Activated CD4-positive, alpha-beta T cell treated with anti-CD3 and anti-CD28 coated beads for 36 hours (primary cell): ENCODE measurements at places on chromosomes 5 and 9. TPM values are rescaled to one million over a fixed set of nuclear protein-coding genes. Genes with fewer than 3 reads are reported as not detected.

The LCN9 gene
- total RNA-seq = not detected

The BSPRY gene
- 6.6 TPM for total RNA-seq

The HAVCR1 gene
- total RNA-seq = 0.65 TPM

The ARL14EPL gene
- not detected for total RNA-seq

The TBC1D13 gene
- 14.0 TPM for total RNA-seq

The CD74 gene
- total RNA-seq = 217 TPM

The FBP2 gene
- total RNA-seq = not detected

The SWI5 gene
- 14.1 TPM for total RNA-seq

The TOPORS gene
- 18.9 TPM for total RNA-seq

The FGF1 gene
- not detected for total RNA-seq

The GADD45G gene
- 1.2 TPM for total RNA-seq

The BHMT gene
- total RNA-seq = not detected

The MARVELD2 gene
- total RNA-seq = 0.30 TPM

The PAIP1 gene
- total RNA-seq = 51.7 TPM

The ANXA1 gene
- 26.0 TPM for total RNA-seq

The BTNL3 gene
- total RNA-seq = not detected

- DNase-seq = no peak
Observed at GRCh38 chr5:175614223-175614815, 43.6 kb upstream of the HRH2 start.

GRCh38 chr9:87844506-87844905 lies 38.2 kb upstream of the SPATA31E1 start:
- DNase-seq = no peak

DNA sequence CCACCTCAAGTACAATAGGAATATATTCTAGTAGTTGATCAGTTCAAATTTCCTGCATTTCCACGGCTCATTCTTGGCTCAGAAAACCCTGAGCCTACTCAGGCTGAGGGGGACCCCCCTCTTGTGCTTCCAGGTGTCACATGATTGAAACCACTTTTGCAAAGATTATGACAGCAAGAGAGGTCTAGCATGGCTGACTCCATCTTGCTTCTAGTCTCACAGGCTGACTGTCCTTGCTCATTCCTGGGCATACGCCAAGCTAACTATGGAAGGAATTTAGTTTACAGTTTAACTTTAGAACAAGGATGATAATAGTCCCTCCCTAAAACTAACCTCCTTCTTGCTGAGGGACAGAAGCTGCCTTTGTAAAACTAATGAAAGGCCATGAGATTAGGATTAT lies 154.1 kb downstream of the SNX18 start:
- no peak for DNase-seq

DNA sequence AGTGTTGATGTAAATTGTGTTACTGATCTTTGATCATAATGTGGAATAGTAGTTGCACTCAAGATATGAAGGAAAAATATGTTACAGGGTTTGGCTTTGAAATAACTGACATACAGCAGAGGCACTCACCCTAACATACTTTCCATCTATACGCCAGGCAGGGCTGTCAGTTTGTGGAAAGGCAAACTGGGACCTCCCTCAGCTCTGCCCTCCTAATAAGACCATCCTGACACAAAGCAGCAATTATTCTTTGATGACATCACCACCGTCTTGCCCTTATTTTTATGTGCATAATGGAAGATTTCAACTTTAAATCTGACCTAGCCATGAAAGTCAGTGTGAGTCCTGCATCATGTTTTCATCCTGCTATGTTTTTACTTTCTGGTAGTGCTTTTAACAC lies 42.9 kb downstream of the ITGA1 start:
- DNase-seq = no peak

DNA sequence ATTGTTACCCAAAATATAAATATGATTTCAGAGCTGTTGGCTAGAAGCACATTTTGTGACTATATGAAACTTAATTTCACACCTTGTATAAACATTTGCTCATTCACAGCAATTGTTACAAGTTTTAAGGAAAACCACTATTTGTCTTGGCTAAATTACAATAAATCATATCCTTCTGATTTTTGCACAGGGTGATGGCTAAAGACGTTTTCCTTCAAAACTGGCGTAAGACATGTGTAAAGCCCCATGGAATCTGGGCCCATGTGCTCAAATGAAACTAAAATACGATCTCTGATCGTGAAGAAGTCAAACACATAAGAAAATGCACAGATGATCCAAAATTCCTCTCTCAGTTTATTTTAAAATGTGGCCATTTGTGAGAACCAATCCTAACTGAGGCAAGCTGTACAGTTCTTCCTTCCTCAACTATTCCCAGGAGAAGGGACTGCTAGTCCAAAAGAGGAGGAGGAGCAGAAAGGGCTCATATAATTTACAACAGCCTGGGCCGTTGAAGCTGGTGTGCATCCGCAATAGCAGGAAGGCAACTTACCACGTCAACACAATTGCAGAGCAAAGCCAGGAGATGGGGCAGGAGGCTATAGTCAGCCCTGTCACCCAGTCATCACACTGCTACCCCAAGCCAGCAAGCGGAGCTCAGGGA lies 98.4 kb downstream of the MED27 start:
- no peak for DNase-seq

GRCh38 chr5:129541051-129541450 lies 81.0 kb downstream of the ADAMTS19 start:
- DNase-seq = no peak

DNA sequence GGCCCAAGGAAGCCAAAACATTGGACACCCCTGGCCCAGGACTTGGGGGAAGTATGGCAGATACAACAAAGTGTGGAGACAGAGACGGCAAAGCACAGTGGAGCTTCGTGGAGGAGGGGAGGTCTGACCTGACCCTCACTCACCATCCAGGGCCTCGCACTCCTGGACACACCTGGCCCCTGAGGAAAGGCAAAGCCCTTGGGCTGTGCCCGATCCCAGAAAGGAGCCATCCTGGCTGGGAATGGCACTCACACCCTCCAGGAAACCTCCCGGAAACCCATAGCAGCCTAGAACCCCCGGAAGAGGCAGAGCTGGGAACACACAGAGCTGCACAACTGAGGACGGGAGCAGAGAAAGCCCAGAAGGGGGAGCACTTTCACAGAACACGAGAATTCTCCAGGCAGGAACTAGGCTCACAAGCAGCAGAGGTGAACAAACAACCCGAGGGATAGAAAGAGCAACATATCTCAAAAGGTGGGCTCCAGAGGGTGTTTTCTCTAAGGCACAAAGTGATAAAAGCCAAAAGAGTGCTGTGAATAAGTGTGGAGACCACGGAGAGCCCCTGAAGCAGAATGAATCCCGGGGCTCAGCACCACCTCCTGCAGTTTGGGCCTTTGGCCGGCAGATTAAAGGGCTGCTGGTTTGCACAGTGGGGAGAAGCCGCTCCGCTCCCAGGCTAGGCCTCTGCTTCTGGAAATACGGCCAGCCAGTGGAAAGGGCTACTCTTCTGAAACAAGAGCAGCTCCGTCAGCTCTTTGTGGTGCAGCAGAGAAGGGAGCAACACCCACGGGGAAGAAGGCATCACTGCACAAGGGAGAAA lies 108.2 kb downstream of the UBE2R2 start:
- DNase-seq = peak; percentile 55

DNA sequence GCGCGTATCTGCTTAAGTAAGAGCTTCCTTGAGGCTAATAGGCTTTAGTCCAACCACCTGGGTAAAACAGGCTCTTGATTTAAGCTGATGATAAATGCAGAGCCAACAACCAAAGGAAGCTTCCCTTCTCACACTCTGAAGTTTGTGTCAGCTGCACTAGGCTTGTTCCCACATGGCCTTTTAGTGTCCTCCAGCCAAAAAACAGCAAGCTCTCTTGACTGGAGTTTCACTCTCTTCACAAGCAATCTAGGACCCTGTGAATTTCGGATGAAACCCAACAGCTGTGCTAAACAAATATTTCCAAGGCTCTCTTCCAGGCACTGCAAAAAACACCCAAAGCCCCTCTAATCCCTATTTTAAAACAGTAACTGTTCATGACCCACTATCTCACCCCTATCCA lies 63.9 kb downstream of the SAXO1 start:
- DNase-seq = no peak

DNA sequence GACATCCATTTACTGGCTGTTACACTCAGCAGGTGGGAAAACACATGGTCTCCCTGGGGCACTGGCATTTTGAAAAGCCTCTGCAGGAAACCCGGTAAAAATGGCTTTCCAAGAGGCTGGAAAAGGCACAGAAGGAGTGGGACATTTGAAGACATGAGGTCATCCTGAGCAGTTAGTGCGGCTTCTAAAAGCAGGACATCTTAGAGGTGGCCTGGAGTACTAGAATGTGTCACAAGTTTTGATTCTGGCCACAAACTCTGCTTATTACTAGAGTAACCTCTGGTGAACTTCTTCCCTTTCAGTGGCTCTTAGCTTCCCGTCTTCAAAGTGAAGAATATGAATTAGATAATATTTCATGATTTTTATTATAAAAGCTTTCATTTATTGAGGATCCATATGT lies 423.0 kb upstream of the BRINP1 start:
- no peak for DNase-seq

GRCh38 chr5:89994266-89994665 lies 415.3 kb downstream of the CETN3 start:
- DNase-seq = no peak

DNA sequence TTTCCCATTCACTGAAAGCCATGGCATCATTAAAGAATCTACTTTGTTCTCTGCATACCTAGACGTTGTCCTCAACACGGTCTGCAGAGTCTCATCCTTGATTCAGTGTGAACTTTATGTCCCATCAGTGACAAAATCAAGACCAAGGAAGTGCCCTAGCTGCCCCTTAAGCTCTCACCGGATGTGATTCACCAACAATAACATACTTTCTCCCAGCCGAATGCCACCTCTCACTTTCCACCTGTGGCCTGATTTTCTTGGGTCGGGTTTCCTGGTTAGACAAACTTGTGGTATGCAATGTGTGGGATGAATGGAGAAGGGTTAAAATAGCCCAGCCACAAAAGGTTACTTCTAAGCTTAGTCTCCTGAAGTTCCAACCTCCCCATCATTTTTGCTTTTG lies 145.3 kb upstream of the PAPPA start:
- DNase-seq = no peak

DNA sequence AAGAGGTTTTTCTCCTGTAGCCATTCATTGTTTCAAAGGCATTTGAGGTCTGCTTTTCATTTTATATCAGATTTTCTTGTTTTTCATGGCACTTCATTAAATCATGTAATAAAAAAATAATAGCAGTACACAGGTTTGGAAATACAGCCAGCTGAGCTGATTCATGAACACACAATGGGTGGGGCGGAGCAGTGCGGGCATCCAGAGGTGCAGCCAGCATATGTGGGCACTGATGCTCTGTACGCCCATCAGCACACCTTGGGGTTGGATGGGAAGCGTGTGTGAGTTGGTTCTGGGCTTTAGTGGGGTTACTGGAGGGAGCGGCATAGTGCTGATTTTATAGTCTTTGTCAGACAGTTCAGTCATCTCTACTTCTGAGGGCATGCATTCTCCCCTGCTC lies 54.2 kb upstream of the IRX4 start:
- DNase-seq = no peak

- DNase-seq = no peak
Observed at GRCh38 chr9:36559036-36559695, 13.5 kb upstream of the MELK start.

- DNase-seq = no peak
Observed at GRCh38 chr5:35246411-35246810, 16.1 kb upstream of the PRLR start.

DNA sequence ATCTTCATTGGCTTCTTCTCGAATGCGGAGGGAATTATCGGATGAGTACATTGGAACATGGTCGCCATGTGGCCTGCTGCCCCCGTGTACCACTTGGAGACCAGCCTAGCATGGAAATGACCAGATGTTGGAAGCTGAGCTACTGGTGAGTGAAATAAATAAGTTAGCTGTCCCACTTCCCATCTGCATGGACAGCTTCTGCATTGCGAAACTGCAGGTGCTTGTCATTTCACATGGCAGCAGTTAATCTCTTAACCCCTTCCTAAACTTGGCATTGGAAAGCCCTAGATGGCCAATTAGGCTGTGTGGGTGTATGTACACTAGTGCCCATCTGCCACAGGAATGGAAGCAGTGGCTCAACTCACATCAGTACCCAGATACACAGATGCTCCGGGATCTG lies 246.6 kb upstream of the IL12B start:
- no peak for DNase-seq

GRCh38 chr9:133470988-133471387 lies 7.9 kb downstream of the SLC2A6 start:
- DNase-seq = no peak

GRCh38 chr5:135484674-135485086 lies 32.5 kb upstream of the TIFAB start:
- no peak for DNase-seq

GRCh38 chr5:157004893-157005551 lies 42.0 kb upstream of the TIMD4 start:
- no peak for DNase-seq

DNA sequence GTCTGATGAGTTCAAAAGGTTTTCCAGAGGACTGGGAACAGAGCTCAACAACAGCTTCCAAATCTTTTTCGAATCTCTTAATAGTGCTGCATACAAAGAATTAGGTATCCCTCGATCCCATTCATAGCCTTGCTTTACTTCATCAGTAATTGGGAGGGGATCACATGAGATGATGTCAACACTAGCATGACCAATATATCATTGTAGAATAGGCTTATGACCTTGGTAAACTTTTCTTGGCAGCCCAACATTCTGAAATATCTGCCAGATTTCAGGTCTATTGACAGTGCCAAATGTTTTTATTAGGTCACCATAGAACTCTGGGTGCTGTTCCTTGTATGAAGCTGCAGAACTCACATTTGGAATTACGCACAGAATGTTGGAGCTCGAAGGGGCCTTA lies 228.9 kb downstream of the FGF10 start:
- no peak for DNase-seq

GRCh38 chr9:85940275-85940831 lies 593 bp upstream of the NAA35 start:
- DNase-seq = no peak

DNA sequence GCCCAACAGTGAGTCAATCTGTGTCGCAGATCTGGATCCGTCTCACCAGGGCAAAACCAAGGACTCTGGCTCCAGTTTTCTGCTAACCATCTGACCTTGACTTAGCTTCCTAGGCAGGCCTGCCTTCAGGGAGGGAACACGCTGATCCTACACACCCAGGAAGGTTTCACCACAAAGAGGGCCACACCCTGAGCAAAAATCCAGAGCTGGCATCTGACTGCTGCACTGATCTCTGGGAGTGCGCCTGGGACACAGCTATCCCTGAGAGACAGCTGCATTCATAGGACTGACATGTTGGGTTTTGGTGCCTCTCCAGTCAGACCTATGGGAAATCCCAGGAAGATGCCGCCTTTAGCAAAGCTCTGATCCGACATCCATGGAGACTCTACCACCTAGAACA lies 47.5 kb downstream of the CDK5RAP2 start:
- no peak for DNase-seq

GRCh38 chr5:93330506-93330905 lies 250.5 kb downstream of the NR2F1-AS1 start:
- DNase-seq = no peak

GRCh38 chr5:132758451-132758850 lies 11.2 kb downstream of the CCNI2 start:
- no peak for DNase-seq

GRCh38 chr9:4145482-4145881 lies 154.4 kb downstream of the GLIS3 start:
- no peak for DNase-seq
